ENCODE measurements at places on chromosomes 5 and 9. TPM values are rescaled to one million over a fixed set of nuclear protein-coding genes. Genes with fewer than 3 reads are reported as not detected.

The BTNL9 gene
- polyA plus RNA-seq, result 13.7 TPM

The HINT2 gene
- polyA plus RNA-seq, result 43.8 TPM

The ANKRD34B gene
- not detected for polyA plus RNA-seq

The ADAMTSL1 gene
- 28.1 TPM for polyA plus RNA-seq

The C9orf153 gene
- polyA plus RNA-seq, result 0.57 TPM

All from left lung (tissue), 14 donors.